A549 (cell line): ENCODE measurements at places on chromosomes 3 and 15. TPM values are rescaled to one million over a fixed set of nuclear protein-coding genes. Genes with fewer than 3 reads are reported as not detected.

GRCh38 chr3:56884387-56884786, 82.6 kb upstream of the ARHGEF3 start:
- DNase-seq: no peak

GRCh38 chr15:59725151-59725486, 36.0 kb upstream of the BNIP2 start:
- no peak for DNase-seq

DNA sequence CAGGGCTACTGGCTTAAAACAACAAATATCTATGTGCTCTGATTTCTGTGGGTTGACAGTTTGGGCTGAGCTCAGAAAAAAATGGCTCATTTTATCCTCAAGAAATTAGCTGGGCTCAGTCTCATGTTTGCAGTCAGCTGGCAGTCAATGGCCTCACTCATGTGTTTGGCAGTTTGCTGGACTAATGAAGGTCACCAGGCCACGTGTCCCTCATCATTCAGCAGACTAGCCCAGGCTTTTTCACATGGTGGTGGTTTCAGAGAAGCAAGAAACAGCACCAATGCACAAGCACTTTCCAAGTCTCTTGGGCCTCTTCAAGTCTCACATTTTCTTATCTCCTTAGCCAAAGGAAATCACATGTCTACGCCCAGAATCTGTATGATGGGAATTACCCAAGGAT, 478.3 kb upstream of the PPP2R3A start:
- no peak for DNase-seq

DNA sequence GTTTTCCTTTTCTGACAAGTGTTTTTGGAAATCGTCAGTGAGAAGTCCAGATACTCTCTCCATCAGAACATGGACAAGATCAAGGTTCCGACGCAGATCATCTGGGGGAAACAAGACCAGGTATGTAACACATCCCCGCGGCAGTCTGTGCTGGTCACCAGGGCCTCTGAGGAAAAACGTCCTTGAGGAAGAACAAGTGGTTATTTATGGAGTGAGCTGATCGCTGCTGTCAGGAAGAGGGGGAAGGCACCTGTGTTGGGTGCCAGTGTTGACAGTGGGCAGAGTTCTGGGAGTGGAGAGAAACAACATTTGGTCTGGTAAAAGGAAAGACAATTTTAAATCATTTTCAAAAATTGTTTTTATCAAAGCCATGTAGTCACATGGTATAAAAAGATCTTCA, 20.7 kb upstream of the RPP14 start:
- no peak for DNase-seq

- DNase-seq: no peak
These were observed 48.8 kb upstream of the PLXNA1 start for GRCh38 chr3:126934031-126934531.

DNA sequence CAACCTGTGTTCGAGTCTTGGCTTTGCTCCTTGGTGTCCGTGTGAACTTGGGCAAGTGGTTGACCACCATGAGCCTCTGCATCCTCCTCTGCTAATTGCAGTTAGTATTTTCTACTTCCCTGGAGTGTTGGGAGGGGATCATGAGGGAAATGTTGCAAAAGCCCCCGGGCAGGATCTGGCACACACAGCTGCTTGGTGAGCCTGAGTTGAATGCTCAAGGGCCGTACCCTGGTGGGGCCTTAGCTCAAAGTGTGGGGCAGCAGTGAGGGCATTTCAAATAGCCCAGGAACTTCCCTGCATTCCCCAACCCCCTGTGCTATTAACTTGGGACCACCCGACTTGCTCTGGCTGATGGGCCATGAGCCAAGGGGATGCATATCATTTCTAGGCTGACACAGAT, 94.9 kb upstream of the SLC6A11 start:
- no peak for DNase-seq

Gene TTLL13
- polyA plus RNA-seq: 0.17 to 0.29 TPM (median 0.24 TPM) in 3 replicates

Gene UNC13C
- polyA plus RNA-seq: 0.04 TPM in 1 of 3 replicates, not detected in the others

Gene CORO2B
- polyA plus RNA-seq: 1.8 to 2.4 TPM (median 2.3 TPM) in 3 replicates
